ENCODE measurements at places on chromosomes 3 and 15.

- H3K4me3 ChIP-seq = no peak overlapping the region
- no peaks in the 10 kb centered on the region for H3K27me3 ChIP-seq
- H3K4me1 ChIP-seq = no peaks in the 10 kb centered on the region
- H3K27ac ChIP-seq = no peak overlapping the region
- H3K36me3 ChIP-seq = no peaks in the 10 kb centered on the region
These were observed 63.2 kb downstream of the MCTP2 start for GRCh38 chr15:94294556-94294955.

DNA sequence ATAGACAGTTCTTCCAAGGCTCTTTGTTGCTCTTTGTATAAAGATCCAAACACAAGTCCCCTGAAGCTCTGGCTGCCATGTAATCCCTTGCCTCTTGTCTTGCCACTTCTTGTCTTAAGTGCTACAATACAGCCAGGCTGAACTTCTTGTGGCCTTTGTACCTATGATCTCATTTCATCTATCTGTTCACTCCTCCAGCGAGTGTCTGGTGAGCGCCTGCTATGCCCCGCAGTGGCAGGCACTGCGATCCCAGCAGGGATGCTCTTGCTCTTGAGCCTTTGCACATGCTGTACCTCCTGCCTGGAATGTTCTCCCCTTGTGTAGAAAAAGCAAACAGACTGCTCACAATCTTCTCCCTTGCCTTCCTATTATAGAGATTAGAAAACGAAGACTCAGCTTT is 81.9 kb upstream of the ADPGK start:
- no peak overlapping the region for H3K4me3 ChIP-seq
- H3K36me3 ChIP-seq = no peaks in the 10 kb centered on the region
- no peaks in the 10 kb centered on the region for H3K4me1 ChIP-seq
- peaks cover 2% of the 10 kb centered on the region for H3K27me3 ChIP-seq
- DNase-seq = no peak

- DNase-seq = no peak
- H3K4me1 ChIP-seq = peaks cover 12% of the 10 kb centered on the region
- H3K27ac ChIP-seq = no peak overlapping the region
- no peaks in the 10 kb centered on the region for H3K27me3 ChIP-seq
- no peak overlapping the region for H3K4me3 ChIP-seq
These were observed 147.4 kb downstream of the ERC2 start for GRCh38 chr3:56320883-56321282.

- H3K4me1 ChIP-seq = no peaks in the 10 kb centered on the region
- H3K27ac ChIP-seq = no peak overlapping the region
- H3K4me3 ChIP-seq = no peak overlapping the region
- no peak for DNase-seq
These were observed 103.1 kb downstream of the TMEM266 start for GRCh38 chr15:76162784-76163456.

DNA sequence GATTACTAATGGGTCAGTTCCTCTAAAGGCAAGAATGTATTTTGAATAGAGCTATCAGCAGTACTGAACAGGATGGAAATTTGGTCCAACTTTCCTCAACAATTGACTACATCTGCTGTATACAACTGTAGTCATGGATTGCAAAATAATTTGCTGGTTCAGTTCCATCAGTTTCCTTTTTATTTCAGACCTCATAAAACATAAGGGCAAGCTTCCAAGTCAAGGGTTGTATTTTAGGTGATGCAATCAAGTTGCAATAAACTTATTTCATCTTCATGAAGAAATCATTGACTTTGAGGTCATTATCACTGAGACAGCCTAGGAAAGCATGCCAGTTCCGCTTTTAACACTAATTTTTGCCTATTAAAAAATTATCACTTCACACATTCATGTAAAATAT is 90.4 kb upstream of the TSEN2 start:
- H3K27ac ChIP-seq = no peak overlapping the region
- no peaks in the 10 kb centered on the region for H3K36me3 ChIP-seq
- DNase-seq = peak; percentile 42
- H3K27me3 ChIP-seq = no peaks in the 10 kb centered on the region
- H3K4me1 ChIP-seq = no peaks in the 10 kb centered on the region

- H3K36me3 ChIP-seq = no peaks in the 10 kb centered on the region
- DNase-seq = no peak
- H3K4me3 ChIP-seq = no peak overlapping the region
- no peaks in the 10 kb centered on the region for H3K4me1 ChIP-seq
- no peak overlapping the region for H3K27ac ChIP-seq
These were observed 108.8 kb downstream of the NTRK3 start for GRCh38 chr15:88147760-88148159.

DNA sequence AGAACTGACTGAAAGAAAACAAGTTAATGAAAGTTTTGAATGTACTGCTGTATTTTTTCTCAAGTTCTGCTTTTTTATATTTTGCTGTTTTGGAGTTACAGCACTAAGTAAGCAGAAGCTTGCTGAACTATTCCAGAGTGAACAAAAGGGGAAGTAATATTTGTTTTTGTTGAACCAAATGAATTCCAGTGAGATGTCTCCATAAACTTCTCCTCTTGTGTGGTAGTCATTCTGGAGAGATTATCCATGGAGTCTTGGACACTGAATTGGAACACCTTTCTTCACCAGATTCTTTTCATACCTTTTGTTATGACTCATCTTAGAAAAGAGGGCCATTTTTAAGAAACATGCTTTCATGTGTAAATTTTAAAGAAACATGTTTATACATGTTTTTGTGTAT is 8.8 kb downstream of the ANKUB1 start:
- H3K36me3 ChIP-seq = no peaks in the 10 kb centered on the region
- H3K4me1 ChIP-seq = peaks cover 11% of the 10 kb centered on the region
- peak overlapping the region; percentile 1 for H3K4me3 ChIP-seq
- no peaks in the 10 kb centered on the region for H3K27me3 ChIP-seq
- peak; percentile 87 for DNase-seq

GRCh38 chr3:127072221-127072771 is 89.4 kb downstream of the PLXNA1 start:
- H3K4me1 ChIP-seq = no peaks in the 10 kb centered on the region
- H3K27ac ChIP-seq = no peak overlapping the region
- DNase-seq = no peak
- no peak overlapping the region for H3K4me3 ChIP-seq
- H3K36me3 ChIP-seq = no peaks in the 10 kb centered on the region

GRCh38 chr15:77021088-77021481 is 26.2 kb downstream of the PSTPIP1 start:
- H3K36me3 ChIP-seq = no peaks in the 10 kb centered on the region
- no peaks in the 10 kb centered on the region for H3K27me3 ChIP-seq
- H3K4me1 ChIP-seq = peaks cover 19% of the 10 kb centered on the region
- no peak for DNase-seq
- H3K27ac ChIP-seq = no peak overlapping the region
- H3K4me3 ChIP-seq = no peak overlapping the region
